ENCODE measurements at places on chromosomes 3 and 15.

- no peak for DNase-seq
Observed at GRCh38 chr3:120457827-120458226, 7.0 kb upstream of the FSTL1 start.

- no peak for DNase-seq
Observed at GRCh38 chr3:108406661-108407206, 103.7 kb downstream of the MYH15 start.

DNA sequence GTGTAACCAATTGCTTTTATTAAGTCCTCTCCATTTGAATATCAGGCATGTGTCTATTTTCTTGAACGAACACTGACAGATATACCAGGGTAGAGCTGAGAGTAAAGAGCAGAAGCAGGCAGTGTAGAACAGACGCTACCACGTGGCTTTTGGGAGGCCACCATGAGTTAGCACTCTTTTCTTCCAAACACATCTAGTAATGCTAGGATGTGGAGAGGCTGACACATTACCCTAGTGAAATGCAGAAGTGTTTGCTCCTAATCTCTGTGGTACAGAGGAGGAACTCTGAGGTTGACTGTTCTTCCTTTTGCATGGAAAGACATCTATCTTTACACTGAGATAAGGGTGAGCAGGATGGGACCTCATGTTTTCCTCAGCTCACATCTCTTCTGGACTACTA lies 216.3 kb downstream of the SATB1 start:
- no peak for DNase-seq

GRCh38 chr3:172127141-172127540 lies 87.8 kb downstream of the FNDC3B start:
- DNase-seq: no peak

- DNase-seq: peak; percentile 43
Observed at GRCh38 chr3:66407611-66408218, 93.1 kb downstream of the LRIG1 start.

DNA sequence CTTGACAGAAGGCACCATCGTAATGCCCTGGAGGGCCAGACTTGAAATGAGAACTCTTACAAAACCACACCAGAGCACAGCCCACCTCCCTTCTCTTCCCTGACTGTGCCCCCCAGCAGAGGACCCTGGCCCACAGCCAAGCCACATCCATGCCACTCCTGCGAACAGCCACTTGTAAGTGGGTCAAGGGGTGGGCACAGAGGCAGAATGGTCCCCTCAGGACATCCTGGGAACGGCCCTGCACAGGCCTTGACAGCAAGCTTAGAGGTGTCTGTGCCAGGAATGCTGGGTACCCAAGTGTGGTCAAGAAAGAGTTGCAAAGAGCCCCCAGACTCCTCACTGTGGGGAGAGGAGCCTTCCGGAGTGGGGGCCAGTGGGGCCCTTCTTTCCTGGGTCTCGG lies 33.3 kb downstream of the HCN4 start:
- DNase-seq: no peak

Data from stimulated activated CD8-positive, alpha-beta memory T cell treated with anti-CD3 and anti-CD28 coated beads, Interleukin-15, amount 100 ng/mL, for 24 hours (primary cell).